ENCODE measurements at places on chromosomes 12 and 14.

GRCh38 chr12:78441737-78442453 lies 422.7 kb upstream of the SYT1 start:
- DNase-seq = no peak

DNA sequence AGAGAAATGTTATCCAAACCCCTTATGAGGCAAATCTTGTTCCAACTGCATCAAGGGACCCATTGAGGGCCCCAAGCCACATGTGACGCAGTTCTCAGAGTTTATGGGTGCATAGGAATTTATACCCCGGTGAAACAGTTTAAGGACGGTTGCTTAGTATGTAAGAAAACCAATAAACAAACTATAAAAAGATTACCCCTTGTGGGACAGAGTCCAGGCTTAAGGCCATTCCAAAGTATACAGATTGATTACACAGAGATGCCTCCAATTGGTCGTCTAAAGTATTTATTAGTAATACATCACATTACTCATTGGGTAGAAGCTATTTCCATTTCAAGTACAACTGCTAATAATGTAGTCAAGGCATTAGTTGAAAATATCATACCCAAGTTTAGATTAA lies 885.0 kb upstream of the MDGA2 start:
- no peak for DNase-seq

DNA sequence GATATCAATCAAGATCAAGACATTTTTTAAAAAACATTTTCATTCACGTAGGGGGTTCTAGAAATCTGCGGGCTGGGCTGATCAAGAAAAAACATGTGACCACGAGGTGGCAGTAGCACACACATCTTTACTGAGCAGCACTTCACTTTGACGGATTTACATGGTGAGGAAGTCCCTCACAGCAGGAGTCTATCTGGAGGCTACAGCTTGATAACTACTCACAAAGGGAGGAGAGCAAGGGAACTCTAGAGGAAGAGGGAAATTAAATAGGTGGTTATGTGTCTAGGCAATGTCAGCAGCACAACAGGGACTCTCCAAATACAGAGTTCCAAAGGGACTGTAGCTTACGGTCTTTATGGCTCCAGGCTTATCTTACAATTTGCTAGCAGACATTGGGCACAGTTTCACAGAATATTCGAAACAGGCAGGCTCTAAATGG lies 248.1 kb downstream of the DPY19L2 start:
- peak; percentile 27 for DNase-seq

- peak; percentile 24 for DNase-seq
These were observed 10.7 kb upstream of the C12orf75 start for GRCh38 chr12:105319691-105320209.

DNA sequence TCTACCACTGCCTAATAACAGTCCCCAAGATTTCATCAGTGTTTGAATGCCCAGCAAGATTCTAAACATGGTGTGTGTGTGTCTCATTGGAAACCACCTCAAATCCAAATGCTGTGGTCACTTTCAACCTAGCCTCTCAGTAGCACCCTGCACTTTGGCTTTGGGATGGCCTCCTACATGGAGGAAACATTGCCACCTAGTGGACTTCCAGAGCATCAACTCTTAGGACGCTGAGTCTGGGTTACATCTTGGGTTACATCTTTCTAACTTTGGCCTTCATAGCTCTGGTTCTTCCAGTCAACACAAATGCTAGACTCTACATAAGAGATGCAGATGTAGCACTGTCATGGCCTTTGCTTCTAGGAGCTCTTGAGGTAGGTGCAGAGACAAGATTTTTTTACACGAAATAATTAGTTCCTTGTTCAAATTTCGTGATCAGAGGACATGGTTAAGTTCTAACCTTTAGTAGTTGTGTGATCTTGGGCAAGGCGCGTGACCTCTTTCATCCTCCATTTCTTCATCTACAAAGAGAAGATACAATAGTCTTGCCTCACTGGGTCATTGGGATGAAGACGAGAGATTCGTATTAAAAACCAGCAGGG lies 113.5 kb upstream of the VASH1 start:
- peak; percentile 32 for DNase-seq
